ENCODE measurements at places on chromosomes 13 and 19. TPM values are rescaled to one million over a fixed set of nuclear protein-coding genes. Genes with fewer than 3 reads are reported as not detected.

The IRGC gene
- not detected for polyA plus RNA-seq

The PRR20E gene
- polyA plus RNA-seq = not detected

The POU2F2 gene
- polyA plus RNA-seq = 1.3 TPM

The DAND5 gene
- not detected for polyA plus RNA-seq

The LGALS7B gene
- 2.5 TPM for polyA plus RNA-seq

The C13orf42 gene
- 0.16 TPM for polyA plus RNA-seq

The ZNF529 gene
- polyA plus RNA-seq = 29.9 TPM

The AZU1 gene
- polyA plus RNA-seq = 1.9 TPM

The CBY2 gene
- 0.82 TPM for polyA plus RNA-seq

The FAM83E gene
- 1.2 TPM for polyA plus RNA-seq

The PIH1D1 gene
- 85.0 TPM for polyA plus RNA-seq

The ZNF99 gene
- polyA plus RNA-seq = 0.45 TPM

The UCHL3 gene
- polyA plus RNA-seq = 38.7 TPM

The MRI1 gene
- 29.6 TPM for polyA plus RNA-seq

The FXYD7 gene
- polyA plus RNA-seq = 0.93 TPM

The GAMT gene
- polyA plus RNA-seq = 37.4 TPM

The NCAN gene
- 0.39 TPM for polyA plus RNA-seq

The AKAP8L gene
- 119 TPM for polyA plus RNA-seq

The LYPD5 gene
- polyA plus RNA-seq = 0.30 TPM

The CELF5 gene
- 0.82 TPM for polyA plus RNA-seq

The ZNF154 gene
- 36.1 TPM for polyA plus RNA-seq

The HOOK2 gene
- 89.3 TPM for polyA plus RNA-seq

The SIGLEC12 gene
- polyA plus RNA-seq = 0.13 TPM

The RFPL4AL1 gene
- polyA plus RNA-seq = not detected
